ENCODE measurements at places on chromosomes 2 and 18.

DNA sequence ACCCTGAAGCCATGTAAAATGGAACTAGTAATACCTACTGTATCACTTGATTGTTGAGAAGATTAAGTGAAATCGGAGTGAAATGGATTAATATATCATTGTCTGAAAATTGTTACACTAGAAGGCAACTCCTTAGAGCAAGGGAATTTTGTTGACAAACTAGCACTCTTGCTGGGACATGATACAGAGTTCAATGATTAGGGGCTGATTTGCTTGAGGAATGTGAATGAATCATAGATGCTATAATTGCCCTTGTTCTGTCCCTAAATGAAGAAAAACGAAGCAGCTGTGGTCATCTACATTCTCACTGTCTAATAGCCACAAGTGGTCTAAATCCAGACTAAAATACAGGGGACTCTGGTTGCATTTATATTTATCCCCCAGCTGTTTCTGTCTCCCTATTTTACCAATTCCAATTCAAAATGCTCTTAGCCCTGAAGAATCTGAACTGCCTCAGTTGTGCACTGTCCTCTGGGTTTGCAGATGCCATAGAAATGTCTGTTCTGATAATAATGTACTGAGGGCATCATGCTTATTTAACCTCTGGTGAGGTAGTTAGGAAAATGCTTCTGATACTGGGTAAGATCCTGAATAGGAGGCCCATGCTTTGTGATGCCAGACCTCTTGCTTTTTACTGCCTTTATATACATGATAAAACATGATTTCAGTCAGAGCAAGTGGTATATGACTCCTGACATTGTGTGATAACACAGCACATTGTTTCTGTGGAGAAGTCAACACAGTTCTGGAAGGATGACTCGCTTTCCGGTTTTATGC, 382.1 kb downstream of the NRXN1 start:
- no peak for DNase-seq

DNA sequence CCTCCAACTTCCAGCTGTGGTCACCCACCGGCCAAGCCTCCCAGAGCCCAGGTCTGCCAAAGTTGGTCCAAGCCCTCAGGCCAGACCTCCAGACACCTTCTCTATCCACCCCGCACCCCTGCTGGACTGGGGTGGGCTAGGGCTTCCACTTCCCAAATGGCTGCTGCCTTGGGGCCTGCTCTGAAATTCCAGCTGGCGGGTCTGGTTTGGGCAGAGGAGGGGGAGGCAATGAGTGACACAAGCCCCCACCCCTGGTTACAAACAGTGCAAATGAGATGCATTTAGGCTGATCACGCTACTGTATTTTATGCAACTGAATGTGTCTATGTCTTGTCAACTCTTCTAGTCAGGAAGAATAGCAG, 14.6 kb downstream of the POU3F3 start:
- DNase-seq: no peak

DNA sequence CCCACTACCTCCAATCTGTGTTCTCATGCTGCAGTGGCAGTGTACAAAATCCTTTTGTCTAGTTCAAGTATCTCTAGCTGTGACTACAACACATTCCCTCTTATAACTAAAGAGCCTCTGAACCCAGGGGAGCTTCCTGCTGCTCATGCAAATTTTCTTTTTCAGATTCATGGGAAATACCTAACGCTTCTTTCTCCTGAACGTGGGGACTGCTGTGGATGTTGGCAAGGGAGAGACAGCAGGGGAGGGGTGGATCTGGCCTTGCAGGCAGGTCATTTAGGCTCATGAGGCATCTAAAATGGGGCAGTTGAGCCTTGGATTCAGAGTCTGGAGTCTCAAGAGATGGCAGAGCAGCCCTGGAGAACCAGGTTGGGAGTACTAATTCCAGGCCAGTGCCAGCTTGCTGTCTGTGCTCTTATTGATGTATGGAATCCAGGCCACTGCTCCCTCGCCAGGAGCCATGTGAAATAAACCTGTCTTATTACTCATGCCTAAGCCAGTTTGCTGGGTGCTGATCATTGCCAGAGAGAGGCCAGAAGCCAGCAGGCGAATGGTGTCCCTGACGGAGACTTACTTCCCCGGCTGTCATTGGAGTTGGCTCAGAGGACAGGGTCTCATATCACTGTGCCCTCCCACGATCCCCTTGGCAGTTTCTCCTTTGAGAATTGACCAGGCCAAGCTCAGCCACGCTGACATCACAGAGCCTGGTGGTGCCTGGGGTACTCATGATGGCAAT, 29.2 kb upstream of the TNP1 start:
- DNase-seq: no peak

GRCh38 chr2:238081561-238081960, 18.6 kb upstream of the ESPNL start:
- DNase-seq: no peak

- no peak for DNase-seq
Observed at GRCh38 chr2:180463608-180464007, 456.5 kb upstream of the CWC22 start.

DNA sequence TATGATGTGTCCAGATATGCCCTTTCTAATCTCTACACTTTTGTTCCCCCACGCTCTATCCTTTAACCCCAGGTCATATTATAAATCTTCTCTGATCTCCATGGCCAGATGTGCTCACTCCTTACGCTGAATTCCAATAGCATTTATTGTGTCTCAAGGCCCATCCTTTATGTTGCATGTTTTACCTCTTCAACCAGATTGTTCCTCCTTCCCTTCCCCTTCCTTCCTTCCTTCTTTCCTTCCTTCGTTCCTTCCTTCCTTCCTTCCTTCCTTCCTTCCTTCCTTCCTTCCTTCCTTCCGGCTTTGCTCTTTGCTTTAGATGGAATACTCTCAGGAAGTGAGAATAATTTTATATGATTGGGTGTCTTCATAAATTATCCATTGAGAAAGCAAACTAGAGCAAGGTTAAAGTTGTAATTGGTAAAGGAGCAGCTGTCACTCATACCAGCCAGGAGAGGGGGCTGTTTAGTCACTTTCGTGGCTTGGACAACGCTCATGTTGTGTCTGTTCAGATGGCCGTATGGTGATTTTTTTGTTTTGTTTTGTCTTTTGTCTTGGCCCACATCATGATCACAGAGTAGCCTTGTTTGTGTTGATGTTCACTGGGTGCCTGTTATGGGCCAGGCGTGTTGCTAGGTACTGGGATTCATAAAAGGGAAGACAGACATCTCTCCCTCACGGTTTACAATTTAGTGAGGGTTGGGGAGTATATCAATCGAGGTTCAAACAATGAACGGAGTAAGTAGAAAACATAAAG, 68.0 kb downstream of the DAW1 start:
- no peak for DNase-seq
